ENCODE measurements at places on chromosomes 6 and 20.

GRCh38 chr6:113094779-113095178 is 747.6 kb downstream of the RFPL4B start:
- DNase-seq = no peak

DNA sequence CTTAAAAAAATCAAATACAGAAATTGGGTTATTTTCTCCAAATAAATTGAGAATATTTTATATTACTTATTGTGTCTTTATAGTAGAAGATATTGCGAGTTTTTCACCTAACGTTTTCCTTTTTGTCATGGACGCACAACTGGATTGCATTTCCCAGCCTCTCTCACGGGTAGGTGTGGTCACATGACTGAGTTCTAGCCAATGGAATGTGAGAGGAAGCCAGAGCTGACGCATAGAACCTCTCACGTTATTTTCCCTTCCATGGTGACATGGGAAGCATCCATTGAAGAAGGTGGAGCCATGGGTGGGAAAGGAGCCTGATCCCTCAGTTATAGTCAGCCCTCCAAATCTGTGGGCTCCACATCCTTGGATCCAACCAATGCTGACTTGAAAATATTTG is 155.9 kb upstream of the UST start:
- DNase-seq = no peak

GRCh38 chr6:74409447-74409846 is 713.4 kb downstream of the CD109 start:
- DNase-seq = no peak

GRCh38 chr20:25397096-25397495 is 6.5 kb upstream of the ABHD12 start:
- DNase-seq = no peak

DNA sequence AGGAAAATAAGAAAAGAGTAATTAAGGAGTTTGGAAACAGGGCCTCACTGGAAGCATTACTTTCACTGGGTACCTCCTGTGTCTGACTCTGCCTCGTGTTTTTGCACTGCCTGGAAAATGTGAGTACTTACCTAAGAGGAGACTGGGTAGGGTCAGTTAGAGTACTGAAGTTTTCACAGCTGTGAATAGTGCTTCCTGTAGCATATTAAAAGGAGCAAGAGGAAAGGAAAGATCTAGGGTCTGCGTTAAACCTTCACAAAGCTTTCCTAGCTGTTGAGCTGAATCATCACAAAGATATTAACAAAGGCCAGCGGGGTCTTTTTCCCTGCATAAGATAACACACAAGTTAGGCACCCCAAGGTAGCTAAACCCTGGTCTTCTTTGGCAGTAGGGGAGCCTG is 82.3 kb downstream of the MLIP start:
- DNase-seq = no peak

- no peak for DNase-seq
Observed at GRCh38 chr6:81814370-81815076, 62.0 kb upstream of the TENT5A start.

- DNase-seq = no peak
Observed at GRCh38 chr20:14820771-14821170, 483.4 kb upstream of the FLRT3 start.

DNA sequence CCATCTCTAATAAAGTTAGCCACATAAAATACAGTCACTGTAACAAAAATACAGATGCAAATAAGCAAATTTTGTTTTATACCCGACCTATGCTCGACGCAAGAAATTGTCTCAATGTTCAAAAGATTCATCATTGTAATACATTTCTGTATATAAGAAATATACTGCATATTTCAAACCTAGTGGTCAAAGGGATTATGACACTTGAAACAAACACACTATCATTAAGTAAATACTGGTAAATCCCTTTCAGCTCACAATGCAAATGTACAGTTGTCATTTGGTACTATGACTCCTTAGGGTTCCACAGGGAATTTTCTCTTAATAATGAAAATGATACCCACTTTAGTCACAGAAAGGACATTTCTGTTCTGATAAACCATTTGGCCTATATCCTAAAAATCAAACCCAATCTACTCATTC is 2.2 kb downstream of the HIVEP2 start:
- no peak for DNase-seq

DNA sequence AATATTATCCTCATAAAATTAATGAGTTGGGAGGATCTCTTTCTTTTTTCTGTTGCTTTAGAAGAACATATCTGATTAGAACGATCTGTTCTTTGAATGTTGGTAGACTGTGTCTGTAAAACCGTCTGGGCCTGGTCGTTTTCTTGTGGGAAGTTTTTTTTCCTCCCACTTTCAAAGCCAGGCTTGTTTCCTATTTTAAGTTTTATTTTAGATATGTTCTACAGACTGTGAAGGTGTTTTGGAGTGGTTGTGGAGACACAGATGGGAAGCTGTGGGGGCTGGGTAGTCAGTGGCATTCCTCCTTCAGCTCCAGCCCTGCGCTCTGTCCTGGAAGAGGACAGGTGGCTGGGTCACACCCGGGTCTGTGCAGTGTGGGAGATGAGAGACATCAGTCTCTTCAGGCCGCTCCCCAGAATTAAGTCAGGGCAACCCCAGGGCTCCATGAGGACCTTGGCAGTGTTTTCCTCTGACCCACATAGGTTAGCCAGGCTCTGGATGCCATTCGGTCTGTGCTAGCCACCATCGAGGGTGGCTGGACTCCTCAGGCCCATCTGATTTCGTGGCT is 92.0 kb upstream of the SCP2D1 start:
- no peak for DNase-seq

DNA sequence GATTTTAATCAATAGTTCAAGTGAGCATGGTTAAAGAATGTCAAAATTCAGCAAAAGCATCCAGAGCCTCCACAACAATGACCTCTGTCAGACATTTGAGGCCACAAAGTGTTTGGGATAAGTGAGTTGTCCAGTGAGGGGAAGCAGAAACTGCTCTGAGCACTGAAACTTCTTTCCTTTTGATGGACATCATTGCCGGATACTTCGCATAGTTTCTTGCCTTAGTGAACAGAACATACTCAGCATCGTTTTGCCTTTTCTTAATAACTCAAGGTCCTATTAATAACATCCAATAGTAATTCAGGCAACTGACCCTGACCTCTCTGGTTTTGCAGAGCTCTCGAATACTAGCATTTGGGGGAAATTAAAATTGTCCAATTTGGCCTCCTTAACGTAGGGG is 78.6 kb downstream of the EDN3 start:
- no peak for DNase-seq

GRCh38 chr6:105780146-105780860 is 305.8 kb upstream of the PRDM1 start:
- DNase-seq = no peak

GRCh38 chr20:62536871-62537401 is 61.1 kb upstream of the GATA5 start:
- DNase-seq = no peak
